Immature natural killer cell (primary cell): ENCODE measurements at places on chromosomes 5 and 9.

DNA sequence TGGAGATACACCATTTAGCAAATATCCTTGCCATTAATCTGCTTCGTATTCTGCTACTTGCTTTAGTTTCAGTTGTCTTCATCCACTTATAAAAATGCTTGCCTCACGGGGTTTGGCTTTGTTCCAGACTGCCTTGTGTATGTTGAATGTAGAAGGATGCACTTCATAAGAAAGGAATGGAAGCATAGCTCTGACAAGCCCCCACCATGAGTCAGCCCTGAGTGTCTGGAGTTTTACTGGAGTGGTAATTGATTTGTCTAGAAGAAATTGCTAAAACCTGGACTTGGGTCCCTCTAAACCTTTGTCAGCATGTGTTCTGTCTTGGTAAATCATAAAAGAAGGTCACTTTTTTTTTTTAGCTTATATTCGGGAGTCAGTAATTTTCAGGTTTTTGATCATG, 4.6 kb downstream of the TEX48 start:
- no peak for DNase-seq

- no peak for DNase-seq
These were observed 6.5 kb downstream of the LRRC26 start for GRCh38 chr9:137163365-137163715.

GRCh38 chr5:54541823-54542783, 24.5 kb downstream of the SNX18 start:
- no peak for DNase-seq

DNA sequence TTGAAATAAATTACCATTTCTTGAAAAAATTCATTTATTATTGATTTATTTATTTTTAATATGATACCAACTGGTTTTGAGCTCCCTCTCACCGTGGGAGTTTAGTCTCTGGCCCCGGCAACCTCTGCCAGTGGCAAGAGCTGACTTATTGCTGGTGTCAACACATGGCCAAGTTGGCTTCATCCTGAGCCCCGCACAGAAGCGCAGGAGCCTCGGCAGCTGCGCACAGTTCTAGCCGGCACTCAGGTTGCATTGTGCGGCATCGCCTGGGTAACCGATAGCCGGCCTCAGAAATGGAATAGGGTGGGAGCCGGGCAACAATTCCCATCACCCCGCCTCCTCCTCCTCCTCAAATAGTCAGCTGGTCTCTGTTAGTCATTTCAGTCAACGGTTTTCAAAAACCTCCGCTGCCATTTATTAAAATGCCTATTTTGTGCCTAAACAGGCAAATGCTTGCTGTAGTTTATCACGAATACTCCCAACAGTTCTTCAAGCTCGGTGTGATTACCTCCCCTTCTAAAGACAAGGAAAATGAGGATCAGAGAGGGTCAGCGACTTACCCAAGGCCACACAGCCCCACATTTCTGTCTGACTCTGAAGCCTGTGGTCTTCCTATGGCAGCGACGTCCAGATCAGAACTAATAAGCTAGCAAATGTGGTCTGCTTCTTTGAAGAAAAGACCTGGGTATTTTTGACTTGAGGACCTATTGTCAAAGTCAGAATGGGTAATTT, 15.7 kb upstream of the MSX2 start:
- no peak for DNase-seq

GRCh38 chr5:90193185-90193822, 216.3 kb downstream of the CETN3 start:
- no peak for DNase-seq

- DNase-seq: no peak
These were observed 467 bp upstream of the SMIM32 start for GRCh38 chr5:136193322-136193935.

DNA sequence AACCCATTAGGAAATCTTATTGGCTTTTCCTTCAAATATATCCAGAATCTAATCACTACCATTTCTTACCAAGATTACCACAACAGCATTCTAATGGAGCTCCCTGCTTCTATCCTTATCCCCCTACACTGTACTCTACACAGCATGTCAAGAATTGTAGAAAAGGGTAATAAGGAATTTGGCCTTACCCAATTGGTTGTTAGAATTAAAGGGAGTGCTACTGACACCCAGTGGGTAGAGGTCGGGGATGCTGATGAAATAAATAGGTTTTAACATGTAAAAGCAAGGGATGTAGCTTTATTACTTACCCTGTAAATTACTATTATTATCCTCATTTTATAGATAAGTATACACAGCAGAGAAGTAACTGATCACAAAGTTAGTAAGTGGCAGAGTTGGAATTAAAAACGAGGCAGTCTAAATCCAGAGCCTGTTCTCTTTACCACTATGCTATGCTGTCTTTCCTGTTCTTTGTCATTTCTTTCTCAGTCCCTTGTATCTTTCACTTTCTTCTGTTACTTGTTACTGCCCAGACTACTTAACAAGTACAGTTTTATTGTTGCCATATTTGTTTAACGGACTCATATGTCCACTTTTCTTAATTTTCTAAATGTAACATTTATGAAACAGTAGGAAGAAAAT, 10.5 kb downstream of the SLC38A9 start:
- no peak for DNase-seq

GRCh38 chr5:76299592-76299991, 103.5 kb upstream of the IQGAP2 start:
- DNase-seq: no peak

DNA sequence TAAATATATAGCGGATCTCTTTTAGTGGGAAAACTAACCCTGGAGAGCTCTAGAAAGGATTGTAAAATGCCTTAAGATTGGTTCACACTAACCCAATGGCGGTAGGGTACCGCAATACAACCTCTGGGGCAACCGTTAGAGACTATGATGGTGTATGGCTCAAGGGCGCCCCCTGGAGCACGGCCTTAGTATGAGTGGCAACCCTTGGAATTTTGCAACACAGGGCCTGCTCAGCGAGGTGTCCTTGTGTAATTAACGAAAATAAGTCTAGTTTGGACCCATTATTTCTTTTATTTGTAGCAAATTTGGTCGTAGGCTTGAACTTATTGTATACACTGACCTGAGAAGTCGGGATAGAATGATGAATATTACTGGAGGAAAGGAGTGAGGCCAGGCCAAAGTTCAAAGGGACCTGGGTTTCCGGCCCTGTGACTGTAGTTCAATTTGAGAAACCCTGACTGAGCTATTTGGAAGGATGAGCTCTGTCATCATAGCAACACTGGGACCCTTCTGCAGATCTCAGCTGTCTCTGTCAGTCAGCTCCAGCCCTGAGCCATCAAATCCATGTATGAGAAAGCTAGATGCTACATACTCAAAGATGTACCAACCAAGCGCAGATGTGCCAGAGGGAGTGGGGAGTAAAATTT, 54.8 kb downstream of the CAMK4 start:
- peak; percentile 17 for DNase-seq

- DNase-seq: no peak
These were observed 543.1 kb downstream of the CETN3 start for GRCh38 chr5:89866410-89866809.

GRCh38 chr9:118094387-118094786, 390.2 kb downstream of the TLR4 start:
- no peak for DNase-seq

DNA sequence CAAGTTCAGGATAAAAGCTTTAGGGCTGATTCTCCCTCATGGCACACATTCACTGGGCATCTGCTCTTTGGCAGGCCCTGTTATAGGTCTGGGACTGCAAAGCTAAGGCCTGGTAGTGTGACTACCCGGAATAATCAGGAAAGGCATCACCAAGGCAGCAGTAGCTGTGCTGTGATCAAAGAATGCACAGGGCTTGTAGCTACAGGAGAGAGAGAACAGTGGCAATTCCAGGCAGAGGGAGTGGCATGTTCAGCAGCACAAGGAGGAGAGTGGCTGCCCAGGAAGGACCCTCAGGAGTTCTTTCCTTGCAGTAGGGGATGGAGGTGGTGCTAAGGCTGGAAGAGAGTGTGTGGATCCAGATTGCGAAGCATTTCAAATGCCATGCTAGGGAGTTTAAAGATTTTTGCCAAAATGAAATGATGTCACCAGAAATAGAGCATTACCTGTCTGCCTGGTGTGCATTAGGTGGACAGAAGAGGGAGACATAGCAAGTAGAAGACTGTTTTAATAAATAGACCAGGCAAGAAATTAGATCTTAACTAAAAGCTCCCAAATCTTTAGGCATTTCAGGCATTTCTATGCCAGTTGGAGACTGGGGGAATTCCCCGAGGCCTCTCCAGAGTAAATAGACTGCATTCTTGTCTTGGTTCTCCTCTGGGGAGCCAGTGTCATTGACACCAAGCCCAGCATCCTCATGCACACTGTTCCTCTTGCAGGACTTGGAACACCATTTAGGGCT, 69.1 kb downstream of the GPR21 start:
- no peak for DNase-seq

DNA sequence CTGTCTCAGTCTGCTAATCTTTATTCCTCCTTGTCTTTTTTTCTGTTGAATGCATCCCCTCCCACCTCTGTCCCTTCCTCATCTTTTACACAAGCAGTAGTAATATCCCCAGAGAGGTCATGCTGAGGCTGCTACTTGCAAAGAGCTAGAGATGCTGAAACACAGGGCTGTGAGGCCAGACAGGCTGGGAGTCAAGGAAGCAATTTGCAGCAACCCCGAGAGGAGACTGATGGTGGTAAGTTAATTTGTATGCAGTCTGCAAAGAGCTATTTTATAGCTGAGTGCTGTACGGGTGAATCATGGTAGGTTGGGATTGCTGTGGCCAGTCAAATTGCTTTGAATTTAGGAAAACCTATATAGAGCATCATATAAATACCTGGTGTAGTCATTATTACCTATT, 90.2 kb upstream of the SLC24A2 start:
- DNase-seq: no peak

- DNase-seq: no peak
These were observed 24.6 kb downstream of the UBAP1 start for GRCh38 chr9:34203275-34203991.

DNA sequence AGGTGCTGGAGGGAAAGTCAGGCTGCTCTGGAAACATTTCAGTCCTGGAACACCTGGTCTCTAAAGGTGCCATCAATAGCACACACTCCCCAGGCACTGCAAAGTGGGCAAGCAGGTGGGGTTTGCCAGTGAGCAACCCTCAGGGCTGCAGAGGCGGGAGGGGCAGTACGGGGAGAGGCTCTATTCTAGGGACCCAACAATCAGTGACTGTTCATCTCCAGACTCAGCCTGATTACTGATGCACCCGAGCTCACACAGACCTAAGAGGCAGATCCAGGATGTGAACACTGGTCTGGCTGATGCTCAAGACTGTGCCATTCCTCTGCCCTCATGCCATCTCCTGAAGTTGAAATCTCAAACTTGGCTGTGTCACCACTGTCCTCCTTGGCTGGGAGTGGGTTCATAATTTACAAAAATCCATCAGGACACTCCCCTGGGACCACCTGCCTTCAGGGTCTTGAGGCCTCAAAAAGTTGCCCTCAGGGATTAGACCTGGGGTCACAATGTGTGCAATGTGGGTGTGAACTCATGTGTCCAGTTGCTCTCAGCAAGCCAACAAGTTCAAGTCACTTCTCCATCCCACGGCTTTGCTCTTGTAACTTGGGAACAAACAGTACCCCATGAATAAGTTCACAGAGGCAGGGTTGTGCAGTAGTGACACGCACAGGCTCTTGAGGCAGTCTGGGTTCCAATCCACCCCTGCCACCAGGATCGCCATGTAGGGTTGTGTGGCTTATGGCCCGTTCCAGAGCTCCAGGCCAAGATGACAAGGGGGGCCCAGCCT, 19.9 kb upstream of the KCNMB1 start:
- no peak for DNase-seq

GRCh38 chr5:2576823-2577222, 174.7 kb downstream of the IRX2 start:
- DNase-seq: no peak

GRCh38 chr5:43663916-43664315, 60.9 kb downstream of the NNT start:
- DNase-seq: no peak

- DNase-seq: no peak
These were observed 13.4 kb upstream of the EXOC3 start for GRCh38 chr5:429453-430188.

DNA sequence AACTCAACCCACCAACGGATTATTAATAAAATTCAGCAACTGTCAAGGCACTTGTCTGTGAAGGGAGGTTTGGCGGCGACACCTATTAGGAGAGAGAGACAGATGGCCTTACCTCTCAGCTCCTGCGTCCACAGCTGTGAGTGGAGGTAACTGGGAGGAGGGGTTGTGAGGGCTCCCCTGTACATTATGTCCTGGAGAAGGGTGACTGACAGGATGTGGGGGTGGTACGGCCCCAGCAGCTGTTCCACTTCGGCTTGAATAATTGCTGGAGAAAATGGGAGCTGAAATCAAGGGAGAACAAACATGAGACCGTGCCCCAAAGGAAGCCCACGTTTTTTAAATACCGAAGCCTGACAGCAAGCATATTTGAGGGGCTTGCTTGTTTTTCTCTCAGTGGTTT, 353.5 kb upstream of the RFX3 start:
- DNase-seq: no peak

DNA sequence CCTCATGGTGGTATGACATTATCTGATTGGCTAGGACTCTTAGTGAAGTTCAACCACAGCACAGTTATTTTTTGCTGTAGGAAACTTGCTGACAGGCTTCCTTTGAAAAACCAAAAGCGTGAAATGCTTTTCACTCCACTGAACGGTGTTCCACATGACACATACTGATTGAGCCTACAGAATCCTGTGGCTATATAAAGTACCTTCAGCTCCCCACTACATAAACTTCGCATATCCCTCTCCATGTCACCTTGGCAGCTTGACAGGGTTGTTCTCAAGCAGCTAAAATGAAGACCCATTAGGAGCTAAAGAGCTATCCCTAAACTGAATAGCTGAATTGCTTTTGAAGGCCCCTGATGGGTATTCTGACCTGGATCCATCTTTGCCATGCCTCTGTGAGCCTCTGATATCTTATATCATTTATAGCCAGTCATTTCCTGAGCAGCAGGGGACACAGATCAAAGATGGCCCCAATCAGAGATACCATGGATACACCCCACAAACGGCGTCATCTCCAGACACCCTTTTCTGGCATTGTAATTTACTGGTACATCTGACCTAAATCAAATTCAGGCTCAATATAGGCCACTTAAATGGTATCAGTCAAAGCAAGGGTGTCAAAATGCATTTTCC, 91.5 kb downstream of the APBA1 start:
- DNase-seq: no peak

- DNase-seq: peak; percentile 10
These were observed 37.3 kb upstream of the FYB1 start for GRCh38 chr5:39256477-39257235.

DNA sequence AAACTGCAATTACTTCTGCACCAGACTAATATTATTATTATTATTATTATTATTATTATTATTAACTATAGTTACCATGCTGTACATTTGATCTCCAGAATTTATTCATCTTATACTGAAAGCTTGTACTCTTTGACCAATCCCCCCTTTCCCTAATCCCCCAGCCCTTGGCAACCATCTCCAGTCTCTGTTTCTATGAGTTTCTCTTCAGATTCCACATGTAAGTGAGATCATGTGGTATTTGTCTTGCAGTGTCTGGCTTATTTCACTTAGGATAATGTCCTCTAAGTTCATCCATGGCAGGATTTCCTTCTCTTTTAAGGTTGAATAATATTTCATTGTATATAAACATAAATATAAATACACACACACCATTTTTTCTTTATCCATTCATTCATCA, 287.0 kb upstream of the DAB2 start:
- no peak for DNase-seq

GRCh38 chr5:40999966-41000365, 71.2 kb downstream of the MROH2B start:
- no peak for DNase-seq

GRCh38 chr5:40871177-40871576, 30.0 kb downstream of the CARD6 start:
- no peak for DNase-seq
